Astrocyte of the spinal cord (primary cell): ENCODE measurements at places on chromosomes 2 and 18.

- peak; percentile 27 for DNase-seq
Observed at GRCh38 chr2:106020821-106021661, 173.1 kb downstream of the UXS1 start.

GRCh38 chr2:102925003-102925402, 163.2 kb downstream of the TMEM182 start:
- DNase-seq = no peak

DNA sequence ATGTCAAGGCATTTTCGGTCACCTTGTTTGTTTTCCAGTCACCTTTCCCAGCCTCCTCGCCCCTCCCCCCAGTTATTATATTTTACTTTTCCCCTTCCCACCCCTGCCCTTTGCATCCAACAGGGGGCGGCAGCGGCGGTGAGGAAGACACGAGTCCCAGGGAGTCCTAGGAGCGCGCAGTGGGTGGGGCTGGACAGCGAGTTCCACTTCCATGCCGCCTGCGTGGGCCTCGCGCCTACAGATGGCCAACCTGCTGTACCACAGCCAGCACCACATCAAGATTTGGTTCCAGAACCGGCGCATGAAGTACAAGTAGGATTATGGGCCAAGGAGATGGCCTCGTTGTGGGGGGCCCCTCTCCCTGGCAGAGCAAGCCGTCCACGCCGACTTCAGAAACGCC, 37.2 kb upstream of the EVA1A start:
- no peak for DNase-seq

- no peak for DNase-seq
Observed at GRCh38 chr2:206683546-206683945, 34.6 kb downstream of the DYTN start.

DNA sequence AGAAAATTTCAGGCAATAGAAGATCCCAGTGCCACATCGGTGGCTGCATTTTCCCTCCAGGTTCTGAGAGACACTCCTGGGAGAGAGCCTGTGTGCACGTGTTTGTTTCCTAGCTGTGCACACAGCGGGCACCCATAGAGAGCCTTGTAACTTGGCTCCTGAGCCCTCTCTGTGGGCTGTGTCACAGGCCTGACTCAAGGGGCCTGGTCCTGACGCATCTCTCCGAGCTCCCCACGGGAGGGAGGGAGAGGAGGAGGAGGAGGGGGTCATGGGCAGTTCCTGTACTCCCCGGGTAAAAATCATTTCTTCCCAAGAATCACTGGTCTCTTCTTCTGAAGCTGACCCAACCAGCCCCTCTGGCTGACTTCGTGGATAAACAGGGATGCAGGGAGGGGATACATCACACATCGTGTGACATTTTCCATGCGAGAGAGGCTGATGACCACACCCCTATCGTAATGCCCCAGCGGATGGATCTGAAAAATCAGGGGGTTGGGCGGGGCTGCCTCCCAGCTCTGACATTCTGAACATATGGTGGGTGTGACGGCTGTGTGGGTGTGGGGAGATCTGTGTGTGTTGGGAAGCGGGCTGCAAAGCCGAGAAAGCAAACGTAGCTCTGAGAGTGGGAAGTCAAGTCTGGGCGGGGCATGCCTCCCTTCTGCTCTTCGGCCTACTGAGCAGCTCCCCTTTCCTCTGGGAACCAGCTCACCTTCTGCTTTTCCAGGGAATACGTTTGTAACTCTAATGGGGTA, 308.3 kb upstream of the HS6ST1 start:
- DNase-seq = no peak

GRCh38 chr2:129087133-129087813, 768.6 kb upstream of the HS6ST1 start:
- DNase-seq = no peak

DNA sequence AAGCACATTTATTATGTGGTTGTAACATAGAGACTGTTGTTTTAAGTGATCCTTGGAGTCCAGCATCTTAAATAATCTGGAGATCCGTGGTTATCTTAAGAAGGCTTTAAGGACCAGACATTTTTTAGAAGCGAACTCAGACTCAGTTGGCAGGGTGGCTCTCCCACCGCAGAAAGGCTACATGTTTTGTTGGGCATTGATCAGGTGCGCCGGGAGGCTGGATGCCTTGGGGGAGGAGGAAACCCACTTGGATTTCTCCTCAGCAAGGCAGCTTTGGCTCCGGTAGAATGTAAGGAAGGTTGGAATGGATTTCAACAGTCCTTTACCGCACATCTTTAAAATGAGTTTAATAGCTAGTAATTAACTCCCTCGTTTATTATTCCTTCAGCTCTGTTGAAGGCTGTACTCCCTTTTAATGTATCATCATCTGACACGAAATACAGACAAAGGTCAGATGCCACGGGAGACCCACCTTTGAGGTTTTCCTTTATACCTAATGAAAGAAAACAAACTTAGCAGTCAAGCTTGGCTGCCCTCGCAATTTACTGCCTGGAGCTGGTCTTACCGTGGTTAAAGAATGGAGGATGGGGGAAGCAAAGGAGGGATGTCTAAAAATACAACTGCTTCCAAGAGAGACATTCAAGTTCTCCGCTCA, 1.2 kb downstream of the TMEM200C start:
- no peak for DNase-seq

DNA sequence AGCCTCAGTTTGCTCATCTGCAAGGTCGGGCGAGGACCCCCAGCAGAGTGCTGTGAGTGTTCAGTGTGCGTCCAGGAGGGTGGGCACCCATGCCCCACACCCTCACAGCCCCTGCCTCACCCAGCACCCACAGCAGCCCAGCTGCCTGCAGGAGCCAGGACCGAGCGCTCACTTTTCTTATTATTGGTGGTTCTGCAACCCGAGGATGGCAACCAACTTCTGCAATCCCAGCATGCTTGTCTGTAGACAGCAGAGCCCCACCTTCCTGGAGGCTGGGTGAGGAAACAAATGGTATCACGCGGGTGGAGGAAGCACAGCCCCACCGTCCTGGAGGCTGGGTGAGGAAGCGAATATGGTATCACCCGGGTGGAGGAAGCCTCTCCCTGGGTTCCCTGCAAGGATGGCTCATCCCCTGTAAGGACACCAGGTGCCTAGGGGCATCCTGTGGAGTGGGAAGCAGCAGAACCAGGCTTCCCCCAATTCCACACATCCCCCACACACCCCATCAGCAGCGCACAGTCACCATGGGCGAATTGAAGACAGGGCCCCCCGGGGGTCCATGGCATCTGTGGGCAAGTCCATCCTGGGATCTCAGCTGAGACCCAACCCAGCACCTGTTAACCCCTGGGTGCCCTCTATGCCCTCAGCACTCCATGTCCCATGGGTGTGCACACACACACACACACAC, 220.5 kb upstream of the RAB6C start:
- no peak for DNase-seq

DNA sequence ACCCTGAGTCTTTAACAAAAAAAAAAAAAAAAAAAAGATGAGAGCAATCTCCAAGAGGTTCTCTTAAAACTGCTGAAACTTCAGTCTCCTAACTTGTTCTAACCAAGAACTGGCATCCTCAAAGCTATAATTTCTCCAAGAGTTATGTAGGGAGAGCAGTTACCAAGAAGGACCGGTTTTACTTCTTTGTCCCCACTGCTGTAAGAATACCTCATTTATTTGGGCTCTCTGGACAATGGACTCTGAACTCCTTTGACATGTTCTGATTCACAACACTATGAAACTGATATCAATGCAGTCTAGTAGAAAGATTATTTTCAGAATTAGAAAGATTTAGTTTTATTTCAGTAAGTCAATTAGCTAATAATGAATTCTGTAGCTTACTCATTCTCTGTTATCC, 84.5 kb upstream of the DTNB start:
- no peak for DNase-seq

GRCh38 chr2:12718015-12718671, 1.4 kb downstream of the TRIB2 start:
- peak; percentile 32 for DNase-seq

DNA sequence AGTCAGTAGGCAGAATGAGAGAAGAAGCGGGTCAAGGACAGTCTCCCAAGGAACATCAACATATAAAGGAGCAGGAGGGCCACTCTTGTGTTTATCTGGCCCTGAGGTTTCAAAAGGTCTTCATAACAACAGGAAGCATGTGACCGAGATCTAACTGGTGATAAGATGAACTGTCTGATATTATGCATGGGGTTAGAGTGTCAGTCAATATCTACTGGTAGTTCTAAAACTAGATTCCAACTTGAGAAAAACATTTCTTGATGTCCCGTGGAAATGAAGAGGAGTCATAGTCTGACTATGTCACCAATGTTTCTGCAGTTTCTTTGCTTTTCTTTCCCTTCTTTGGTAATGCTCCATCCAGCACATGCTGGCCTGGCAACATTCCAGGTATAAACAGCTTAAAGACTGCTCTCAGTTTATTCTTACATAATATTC, 77.5 kb upstream of the ITPRID2 start:
- peak; percentile 75 for DNase-seq

DNA sequence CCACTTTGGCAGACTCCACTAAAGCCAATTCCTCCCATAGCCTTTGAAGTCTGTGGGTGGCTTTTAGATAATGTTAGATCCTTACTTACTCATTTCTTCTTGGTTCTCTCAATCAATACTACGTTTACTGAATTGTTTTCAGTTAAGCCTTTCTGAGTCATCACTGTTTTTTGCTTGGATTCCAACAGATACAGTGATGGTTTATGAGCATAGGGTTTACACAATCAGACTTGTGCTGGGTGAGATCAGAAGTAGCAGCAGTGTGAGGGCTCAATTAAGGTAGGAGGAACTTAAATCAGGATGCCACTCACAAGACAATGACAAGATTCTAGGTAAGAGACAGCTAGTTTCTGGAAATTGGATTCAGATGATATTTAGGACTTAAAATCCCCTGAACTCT, 297.7 kb upstream of the DOK6 start:
- peak; percentile 17 for DNase-seq

- DNase-seq = no peak
Observed at GRCh38 chr2:109623297-109623696, 9.1 kb downstream of the SOWAHC start.

DNA sequence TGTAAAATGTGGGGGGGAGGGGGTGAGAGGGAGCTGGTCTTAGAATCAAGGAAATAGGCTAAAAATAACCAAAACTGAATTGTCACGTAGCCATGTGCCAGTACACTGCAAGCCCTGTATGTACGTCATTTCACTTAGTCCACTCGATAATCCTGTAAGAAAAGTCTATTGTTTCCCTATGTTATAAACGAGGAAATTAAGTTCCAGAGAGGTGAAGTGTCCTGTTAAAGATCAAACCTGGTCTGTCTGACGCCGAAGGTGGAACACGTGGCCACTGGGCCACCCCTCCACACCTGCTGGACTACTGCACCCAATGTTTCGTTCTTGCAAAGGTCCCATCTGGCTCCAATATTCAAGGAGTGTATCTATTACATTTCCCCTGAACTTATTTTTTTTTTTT, 29.6 kb downstream of the TFCP2L1 start:
- no peak for DNase-seq

DNA sequence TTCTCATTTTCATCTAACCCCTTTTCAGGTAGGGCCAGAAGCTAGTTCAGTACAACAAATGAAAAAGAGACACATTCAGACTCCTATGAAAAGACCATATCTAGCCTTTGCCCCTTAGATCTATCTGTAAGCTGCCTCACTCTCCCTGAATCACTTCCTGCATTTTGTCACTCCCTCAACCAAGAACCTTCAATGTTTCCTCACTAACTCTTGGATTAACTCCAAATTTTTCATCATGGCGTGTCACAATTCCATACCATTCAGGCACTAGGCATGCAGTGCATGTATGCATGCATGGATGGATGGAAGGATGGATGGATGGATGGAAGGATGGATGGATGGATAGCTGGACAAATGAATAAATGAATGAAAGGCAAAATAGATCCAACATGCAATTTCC, 356.9 kb downstream of the TNS1 start:
- no peak for DNase-seq

DNA sequence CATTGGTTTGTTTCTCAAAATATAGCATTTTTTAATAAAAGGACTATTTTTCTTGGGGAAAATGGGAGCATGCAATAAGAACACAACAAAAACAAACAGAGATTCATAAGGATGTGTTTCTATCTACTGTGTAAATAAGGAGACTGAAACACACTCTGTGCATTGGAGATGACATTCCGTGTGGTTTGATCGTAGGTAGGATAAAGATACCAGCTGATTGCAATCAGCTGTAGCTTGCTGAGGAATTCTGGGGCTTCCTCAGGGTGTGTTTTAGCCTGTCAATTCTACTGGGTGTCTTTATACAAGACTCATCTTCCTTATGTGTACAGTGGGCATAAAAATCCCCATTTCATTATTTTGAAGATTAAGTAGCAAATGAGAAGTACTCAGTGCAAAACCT, 591.6 kb downstream of the DSC3 start:
- DNase-seq = no peak
